Left ventricle myocardium inferior (tissue), 1 donor: ENCODE measurements at places on chromosomes 2 and 18.
A peak's percentile ranks its signal among the peaks of the same experiment; 100 is the strongest.

- DNase-seq, result no peak
These were observed 75.9 kb upstream of the CAB39 start for GRCh38 chr2:230636684-230637271.

DNA sequence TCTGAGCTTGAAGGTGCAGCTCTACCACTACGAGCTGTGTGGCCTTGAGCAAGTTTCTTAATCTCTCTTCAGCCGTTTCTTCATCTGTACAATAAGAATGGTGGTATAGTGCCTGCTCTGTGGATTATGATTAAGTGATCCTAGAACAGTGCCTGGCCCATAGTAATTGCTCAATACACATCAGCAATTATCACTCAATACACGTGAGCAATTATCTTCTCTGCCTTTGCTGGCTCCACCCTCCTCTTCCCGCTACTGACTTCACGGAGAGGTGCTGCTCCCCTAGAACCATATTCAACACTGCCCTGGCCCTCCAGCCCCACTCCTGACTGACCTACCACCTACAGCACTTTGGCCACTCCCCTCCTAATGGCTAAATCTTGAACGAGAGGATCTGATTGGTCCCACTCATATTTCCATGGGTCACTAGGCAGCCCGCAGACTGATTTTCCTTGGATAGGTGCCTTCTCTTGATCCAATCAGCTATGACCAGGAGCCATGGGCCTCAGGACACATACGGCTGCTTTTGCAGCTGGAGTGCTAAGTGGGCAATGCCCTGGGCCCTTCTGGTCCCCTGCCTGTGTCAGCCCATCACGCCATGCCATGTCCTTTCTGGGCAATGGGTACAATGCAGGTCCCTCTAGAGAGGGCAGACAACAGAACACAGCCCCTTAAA lies 77.5 kb downstream of the STPG4 start:
- no peak for DNase-seq

- DNase-seq, result no peak
These were observed 204 bp downstream of the FAM110C start for GRCh38 chr2:46131-46470.

GRCh38 chr2:52821631-52822030 lies 946.0 kb upstream of the CHAC2 start:
- DNase-seq, result no peak

DNA sequence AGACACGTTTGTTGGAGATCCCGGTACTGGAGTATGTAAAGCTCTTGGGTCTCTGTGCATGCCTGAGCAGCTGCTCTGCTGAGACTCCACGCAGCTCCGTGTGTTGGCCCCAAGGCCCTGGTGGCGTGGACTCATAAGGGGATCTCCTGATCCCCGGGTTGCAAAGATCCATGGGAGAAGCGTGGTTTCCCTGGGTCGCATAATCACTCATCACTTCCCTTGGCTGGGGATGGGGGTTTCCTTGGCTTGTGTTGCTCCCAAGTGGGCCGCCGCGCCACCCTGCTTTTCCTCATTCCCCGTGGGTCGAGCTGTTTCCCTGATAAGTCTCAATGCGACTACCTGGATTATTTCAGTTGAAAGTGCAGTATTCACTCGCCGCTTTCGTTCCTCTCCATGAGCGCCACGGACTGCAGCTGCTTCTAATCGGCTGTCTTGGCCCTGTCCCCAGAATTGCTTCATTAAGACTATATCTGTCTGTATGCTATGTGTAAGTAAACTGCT lies 76.0 kb downstream of the EPC2 start:
- DNase-seq, result no peak

DNA sequence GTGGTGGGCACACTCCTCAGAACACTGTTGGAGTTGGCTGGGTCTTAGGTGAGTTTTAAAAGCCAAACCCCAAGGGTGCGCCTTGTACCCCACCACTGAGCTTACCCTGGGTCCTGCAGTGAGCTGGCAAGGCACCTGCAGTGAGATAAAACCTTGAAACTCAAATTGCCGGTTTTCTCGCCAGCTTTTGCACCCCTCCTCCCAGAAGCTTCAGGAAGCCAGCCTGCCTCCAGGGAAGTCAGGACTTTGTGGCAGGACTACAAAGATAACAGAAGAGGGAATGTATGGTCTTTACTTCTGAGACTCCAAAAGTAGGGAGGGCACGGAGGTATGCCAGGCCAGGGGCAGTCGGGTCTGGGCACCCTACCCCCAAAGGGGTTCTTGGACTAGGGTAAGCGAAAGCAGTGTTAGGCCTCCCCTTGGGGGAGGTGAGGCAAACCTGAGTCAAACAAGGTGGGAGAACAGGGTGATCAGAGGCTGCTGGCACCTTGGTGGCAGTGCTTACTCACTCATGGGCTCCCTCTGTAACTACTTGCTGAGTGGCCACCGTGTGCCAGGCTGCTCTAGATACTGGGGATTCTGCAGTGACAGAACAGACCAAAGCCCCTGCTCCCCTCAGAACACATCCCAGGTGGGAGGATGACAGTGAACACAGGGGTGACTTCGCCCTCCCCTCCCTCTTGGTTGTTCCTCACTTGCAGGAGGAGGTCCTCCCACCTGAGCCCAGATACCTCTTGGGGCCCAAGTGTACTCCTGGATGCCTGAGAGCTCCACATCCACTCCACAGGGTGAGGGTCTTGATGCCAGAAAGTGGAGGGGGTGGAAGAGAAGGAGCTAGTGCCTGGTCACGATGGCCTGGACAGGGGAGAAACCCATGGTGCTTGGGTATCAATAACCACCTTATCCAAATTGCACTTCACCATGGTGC lies 69.3 kb upstream of the RGPD5 start:
- no peak for DNase-seq

DNA sequence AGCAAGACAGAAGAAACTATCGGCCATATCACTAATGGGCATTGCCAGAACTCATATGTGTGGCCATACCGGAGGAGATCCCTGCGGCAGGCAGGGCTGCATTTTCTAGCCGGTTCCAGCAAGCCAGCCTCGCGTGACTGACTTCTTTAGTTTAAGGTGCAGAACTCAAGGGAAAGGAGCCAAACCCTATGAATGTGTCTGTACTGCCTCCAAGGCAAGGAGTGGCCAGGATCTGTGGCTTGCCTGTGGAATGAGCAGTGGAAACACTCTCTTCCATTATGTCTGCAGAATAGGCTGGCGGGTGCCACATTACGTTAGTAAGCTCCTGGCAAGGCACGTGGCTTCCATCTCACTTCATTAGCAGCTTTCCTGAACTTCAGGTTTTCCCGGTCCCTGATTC lies 137.6 kb downstream of the ATL2 start:
- no peak for DNase-seq

DNA sequence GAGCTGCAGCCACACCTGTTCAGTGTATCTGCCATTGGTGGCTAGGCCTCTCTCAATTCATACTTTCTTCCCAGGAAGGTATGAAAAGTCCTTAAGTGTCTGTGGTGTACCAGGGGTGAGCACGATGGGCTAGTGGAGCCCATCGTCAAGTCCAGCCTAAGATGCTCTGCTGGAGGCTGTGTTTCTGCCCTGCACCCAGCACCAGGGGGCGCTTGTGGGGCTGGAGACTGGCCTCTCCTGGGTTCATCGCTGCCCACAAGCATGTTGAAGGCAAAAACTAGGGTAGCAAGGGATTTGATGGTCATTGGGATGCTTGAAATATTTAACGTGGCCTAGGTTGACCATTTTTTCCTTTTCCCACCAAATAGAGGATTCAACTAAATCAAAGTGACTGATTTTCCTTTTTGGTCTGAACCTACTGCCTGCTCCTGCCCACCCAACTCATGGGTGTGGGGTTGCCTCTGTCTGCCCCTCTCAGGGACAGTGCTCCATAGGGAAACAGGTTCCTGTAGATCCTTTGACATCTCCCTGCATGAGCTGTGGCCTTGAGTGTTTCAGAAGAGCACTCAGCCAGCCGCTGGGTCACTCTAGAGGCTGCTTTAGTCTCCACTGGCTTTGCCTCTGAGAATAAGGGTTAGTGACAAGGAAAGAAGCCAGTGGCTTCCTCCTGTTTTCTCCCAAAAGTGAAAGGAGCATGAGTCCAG lies 59.0 kb downstream of the TPGS2 start:
- no peak for DNase-seq

GRCh38 chr2:99867770-99868169 lies 274.6 kb downstream of the AFF3 start:
- no peak for DNase-seq

DNA sequence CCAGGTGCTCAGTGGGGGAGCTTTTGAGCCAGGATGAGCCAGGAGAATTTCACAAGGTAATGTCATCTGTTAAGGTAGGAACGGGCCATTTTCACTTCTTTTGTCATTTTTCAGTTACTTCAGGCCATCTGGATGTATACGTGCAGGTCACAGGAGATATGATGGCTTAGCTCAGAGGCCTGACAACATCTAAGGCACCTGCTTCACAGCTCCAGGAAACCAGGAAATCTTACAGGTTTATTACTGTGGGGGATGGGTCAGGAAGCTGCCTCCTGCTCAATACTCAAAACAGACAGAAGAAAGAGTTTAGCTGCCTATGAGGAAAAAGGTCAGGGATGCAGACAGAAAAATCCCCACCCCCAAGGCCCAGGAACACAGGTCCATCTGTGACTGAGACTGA lies 364.3 kb upstream of the LRP1B start:
- DNase-seq, result no peak

- DNase-seq, result no peak
These were observed 204.4 kb downstream of the MCFD2 start for GRCh38 chr2:46711156-46711555.

DNA sequence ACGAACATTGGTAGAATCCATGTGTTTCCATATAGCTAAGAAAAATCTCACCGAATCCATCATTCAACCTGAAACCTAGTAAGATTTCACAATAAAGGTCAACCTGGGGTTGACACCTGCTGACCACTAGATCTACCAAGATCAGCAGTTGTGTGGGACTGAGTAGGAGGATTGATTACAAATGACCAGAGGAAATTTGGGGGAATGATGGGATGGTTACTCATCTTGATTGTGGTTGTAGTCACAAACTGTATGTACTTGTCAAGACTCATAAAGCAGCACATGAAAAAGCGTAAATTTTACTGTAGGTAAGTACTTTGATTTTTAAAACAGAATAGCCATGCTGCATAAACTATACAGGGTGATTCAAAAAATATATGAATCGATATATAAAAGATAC lies 14.7 kb downstream of the DAPL1 start:
- no peak for DNase-seq

- DNase-seq, result no peak
These were observed 36.4 kb downstream of the WDSUB1 start for GRCh38 chr2:159249990-159250715.

- DNase-seq, result no peak
These were observed 15.6 kb upstream of the STRN start for GRCh38 chr2:36981911-36982310.

- DNase-seq, result no peak
These were observed 509.5 kb downstream of the PARD3B start for GRCh38 chr2:205054789-205055188.

- peak; percentile 58 for DNase-seq
These were observed 88.0 kb downstream of the TCF7L1 start for GRCh38 chr2:85221067-85221691.

DNA sequence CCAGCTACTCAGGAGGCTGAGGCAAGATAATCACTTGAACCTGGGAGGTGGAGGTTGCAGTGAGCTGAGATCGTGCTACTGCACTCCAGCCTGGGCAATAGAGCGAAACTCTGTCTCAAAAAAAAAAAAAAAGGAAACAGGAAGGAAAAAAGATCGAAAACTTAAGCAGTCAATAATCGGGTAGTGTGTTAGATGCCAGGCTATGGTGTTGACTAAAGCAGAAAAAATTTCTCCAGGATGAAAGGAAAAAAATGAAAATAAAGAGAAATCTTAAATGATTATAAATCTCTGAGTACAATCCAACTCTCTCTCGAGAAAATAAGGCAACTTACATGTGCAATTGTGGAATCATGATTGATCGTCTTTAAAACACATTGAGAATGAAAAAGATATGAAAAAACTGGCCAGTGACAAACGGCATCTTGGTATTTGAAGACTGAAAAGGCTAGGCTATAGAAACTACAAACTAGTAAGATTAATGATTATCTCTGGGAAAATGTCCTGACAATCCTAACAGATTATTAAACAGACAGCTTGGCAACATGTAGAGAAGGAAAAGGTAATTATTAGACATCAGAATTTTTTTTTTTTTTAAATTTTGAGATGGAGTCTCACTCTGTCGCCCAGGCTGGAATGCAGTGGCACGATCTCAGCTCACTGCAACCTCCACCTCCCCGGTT lies 16.3 kb upstream of the EPHA4 start:
- no peak for DNase-seq

DNA sequence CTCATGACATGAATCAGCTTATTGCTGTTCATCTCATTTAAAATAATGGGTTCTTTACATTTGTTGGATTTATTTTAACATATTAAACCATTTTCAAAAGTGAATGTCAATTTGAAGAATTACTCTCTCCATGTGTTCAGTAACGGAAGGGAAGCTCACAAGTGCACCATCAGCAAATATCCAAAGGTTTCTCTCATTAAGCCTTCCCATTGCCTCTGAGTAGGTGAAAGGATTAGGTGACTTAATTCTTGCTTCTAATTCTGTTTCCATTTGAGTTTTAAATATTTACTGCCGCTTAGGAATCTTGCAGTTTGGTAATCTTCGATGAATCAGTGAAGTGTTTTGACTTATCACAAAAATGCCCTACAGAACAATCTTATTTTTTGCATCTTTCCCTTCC lies 145.1 kb upstream of the NYAP2 start:
- DNase-seq, result no peak

GRCh38 chr2:154143105-154143504 lies 271.4 kb downstream of the GALNT13 start:
- DNase-seq, result no peak

- no peak for DNase-seq
These were observed 82.2 kb downstream of the KLF7 start for GRCh38 chr2:207083361-207084110.

- no peak for DNase-seq
These were observed 190.0 kb downstream of the CYRIA start for GRCh38 chr2:16475586-16475985.

DNA sequence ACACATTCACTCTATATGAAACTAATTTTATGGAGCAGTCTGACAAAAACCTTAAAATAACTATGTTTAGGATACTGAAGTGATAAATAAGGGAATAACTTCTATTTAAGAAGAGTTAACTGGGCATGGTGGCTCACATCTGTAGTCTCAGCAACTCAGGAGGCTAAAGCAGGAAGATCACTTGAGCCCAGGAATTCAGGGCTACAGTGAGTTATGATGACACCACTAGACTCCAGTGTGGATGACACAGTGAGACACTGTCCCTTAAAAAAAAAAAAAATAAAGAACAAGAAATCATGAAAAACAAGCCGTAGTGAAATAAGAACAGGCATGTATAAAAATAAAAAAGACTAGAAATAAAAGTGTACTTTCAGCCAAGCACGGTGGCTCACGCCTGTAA lies 82.0 kb downstream of the THADA start:
- DNase-seq, result no peak

GRCh38 chr2:196535742-196536141 lies 103.8 kb upstream of the CCDC150 start:
- DNase-seq, result no peak

DNA sequence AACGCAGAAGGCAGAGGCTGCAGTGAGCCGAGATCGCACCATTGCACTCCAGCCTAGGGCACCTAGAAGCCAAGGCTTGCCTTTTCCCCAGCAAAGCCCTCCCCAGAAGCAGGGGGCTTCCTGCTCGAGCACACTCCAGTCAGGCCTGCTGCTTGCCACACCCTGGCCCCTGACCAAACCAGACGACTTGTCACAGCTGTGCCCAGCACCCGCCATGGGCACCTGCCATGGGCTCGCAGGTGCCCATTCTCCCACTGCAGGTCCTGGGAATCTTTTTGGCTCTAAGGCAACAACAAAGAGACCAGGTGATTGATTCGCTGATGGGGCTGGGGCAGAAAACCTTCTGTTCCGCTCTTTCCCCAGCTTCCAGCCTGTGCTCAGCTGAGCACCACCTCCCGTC lies 4.9 kb downstream of the KCNK3 start:
- no peak for DNase-seq
